ENCODE measurements at places on chromosomes 4 and X.

- DNase-seq = no peak
Observed at GRCh38 chr4:165715989-165716388, 157.0 kb upstream of the TLL1 start.

DNA sequence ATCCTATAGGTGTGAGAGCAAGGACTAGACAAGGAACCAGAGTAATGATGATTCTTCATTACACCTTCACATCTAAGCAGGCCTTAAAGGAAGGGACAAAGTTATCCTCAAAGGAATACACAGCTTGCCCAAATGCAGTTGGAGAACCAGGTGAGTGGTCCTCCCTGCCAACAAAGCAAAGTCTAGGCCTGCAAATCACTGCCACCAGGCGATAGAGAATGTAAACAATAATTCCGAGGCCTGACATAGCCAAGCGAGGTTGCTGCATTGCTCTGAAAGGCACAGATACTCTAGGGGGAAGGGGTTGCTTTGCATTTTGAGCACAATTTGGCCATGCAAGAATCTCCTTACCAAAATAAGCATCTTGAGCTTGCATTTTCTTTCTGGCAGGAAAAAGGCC is 178.2 kb upstream of the FAT1 start:
- DNase-seq = no peak

- DNase-seq = peak; percentile 59
Observed at GRCh38 chr4:3342182-3342854, 49.5 kb downstream of the RGS12 start.

DNA sequence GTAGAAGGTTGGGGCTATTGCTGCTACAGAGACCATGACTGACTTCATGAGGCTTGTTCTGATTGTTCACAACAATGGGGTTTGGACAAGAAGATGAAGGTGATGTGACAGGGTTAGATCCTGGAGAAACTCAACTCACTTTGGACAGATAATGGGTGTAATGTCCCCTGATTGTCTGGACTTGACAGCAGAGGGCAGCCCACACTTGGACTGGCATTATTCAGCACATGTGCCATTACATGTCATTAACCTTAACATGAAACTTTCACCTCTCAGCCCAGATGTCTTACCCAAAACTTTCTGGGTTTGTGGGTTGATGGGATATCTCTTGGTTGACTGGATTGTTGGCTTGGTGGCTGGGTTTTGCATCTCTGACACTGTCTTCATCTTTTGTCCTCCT is 101.5 kb downstream of the MXRA5 start:
- DNase-seq = no peak

DNA sequence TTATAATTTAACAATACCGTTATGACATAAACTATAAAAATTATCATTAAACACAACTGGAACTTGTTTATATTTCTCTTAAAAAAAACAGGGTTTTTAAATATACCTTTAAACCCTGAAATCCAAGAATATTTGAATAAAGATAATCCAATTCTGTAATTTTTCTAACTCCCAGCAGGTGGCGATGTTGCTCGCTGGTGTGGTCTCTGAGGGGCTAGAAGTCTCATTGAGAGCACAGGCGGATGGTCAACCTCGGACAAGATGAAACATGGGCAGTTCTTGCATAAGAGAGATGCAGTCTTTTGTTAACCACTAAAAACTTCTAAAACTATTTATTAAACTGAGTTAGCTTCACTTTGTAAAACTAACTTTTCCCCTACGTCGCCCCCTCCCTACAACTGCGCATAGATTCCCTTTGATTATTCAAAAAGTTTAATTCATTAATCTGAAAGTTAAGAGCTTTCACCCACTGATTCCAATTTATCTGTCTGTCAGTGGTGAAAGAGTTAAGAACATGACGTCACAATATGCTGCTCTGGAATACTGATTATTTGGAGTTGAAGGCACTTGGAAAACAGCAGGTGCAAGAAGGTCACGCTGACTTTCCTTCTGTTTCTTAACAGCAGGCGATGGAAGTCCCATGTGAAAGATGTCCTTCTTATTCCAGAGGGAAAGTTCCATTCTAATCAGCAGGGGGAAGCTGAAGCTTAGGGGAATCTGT is 29.5 kb downstream of the DMP1 start:
- peak; percentile 57 for DNase-seq

DNA sequence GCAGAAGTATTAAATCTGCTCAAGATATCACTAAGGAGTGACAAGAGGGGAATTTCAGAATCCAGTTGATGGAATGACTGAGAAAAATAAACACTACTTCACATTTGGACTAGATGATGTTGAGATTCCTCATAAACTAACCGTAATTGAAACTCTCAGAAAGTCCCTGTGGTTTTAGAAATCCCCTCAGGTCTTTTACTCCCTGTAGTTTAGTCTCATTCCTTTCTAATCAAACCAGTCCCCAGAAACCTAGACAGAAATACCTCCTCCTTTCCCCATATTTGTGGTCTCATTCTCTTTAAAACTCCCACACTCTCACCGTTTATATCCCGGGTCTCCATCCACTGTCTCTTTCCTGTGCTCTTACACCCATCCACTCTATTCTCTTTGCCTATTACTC is 15.0 kb upstream of the TLR1 start:
- no peak for DNase-seq

GRCh38 chr4:24772061-24772705 is 23.2 kb upstream of the SOD3 start:
- no peak for DNase-seq

DNA sequence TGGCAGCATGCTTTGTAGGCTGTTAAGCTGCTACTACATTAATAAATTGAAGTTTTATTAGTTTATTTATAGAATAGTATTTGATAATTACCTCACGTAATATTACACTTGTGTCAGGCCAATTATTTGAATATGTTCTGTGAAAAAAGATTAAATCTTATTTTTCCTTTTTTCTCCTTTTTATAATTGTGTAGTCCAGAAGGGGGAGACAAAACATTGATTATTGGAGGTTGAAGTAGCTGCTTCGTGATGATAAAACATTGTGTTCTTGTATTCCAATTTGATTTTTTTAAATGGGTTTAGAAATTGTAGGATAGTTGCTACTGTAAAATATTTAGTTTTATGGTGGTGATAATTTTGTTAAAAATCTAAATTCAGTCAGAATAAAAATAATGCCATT is 85.7 kb downstream of the DIAPH2 start:
- no peak for DNase-seq

GRCh38 chr4:111630705-111631104 is 514.5 kb upstream of the FAM241A start:
- DNase-seq = no peak

GRCh38 chr4:41124916-41125548 is 89.3 kb downstream of the APBB2 start:
- no peak for DNase-seq

DNA sequence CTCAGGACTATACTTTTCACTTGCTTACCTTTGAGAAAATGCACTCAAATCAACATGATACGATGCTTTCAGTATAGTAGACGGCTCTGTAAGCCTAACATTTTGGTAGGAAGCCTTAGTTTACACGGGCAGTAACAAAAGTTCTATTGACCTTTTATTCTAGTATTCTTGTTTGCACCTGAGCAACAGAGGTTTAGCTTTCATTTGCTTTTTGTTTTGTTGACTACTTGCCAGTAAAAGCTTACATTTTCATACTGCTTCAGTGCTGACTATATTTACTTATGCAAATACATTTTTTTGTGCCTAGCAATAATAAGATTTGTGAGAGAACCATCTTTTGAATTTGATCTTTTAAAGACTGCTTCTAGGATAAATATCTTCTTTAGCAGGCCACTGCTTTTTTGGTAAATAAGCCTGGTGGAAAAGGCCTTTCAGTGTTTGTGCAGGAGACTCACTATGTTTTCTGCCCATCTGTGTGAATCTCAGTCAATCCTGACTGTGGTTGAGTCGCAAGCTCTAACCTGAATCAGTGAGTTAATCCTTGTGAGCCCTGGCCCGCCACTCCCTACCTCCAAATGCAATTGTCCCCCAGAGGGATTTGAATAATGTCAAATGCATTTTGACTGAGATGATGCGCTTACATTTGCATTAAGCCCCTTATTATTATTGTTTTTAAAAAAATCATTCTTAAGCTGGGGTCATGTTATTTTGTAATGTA is 21.9 kb downstream of the FHIP1A start:
- no peak for DNase-seq

DNA sequence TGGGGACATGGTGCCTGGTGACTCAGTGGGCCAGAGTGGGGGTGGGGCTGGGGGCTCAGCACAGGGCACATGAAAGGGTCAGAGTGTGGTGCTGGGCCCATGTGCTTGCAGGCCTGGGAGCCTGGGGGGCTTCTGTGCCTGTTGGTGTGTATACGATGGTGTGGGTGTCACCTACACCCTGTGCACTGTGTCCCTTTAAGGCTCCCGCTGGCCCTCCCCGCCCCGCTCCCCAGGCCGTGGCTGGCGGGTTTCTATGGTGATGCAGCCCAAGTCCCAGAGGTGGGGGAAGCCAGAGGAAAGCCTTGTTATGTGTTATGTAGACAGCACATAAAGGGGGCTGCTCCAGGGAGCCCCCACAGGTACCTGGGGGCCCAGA is 5.5 kb downstream of the L1CAM start:
- no peak for DNase-seq

DNA sequence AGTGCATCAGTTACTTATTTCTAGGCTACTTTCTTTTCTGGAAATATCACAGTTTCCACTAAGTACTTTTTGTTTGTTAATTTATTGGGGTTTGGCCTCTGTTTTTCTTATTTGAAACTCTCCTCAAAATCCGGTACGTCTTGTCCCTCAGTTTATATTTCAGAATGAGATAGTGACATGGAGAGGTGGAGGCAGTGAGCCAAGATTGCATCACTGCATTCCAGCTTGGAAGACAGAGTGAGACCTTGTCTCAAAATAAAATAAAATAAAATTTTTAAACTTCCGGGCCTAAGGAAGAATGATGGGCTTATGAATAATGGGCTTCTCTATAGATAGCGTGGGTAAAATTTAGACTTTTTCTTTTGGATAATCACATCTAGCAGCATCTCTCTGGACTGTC is 567.8 kb downstream of the TRIML1 start:
- DNase-seq = no peak

GRCh38 chr4:39278476-39278875 is 87.7 kb downstream of the RFC1 start:
- no peak for DNase-seq

- DNase-seq = no peak
Observed at GRCh38 chr4:108814326-108814725, 51.5 kb upstream of the ETNPPL start.

- no peak for DNase-seq
Observed at GRCh38 chr4:185235843-185236503, 26.6 kb downstream of the SNX25 start.

GRCh38 chr4:184655889-184656869 is 6.6 kb downstream of the PRIMPOL start:
- no peak for DNase-seq

GRCh38 chrX:153342762-153343558 is 9.0 kb downstream of the ZNF275 start:
- DNase-seq = no peak
